Esophagus squamous epithelium (tissue), 5 donors: ENCODE measurements at places on chromosomes 7 and 10.

DNA sequence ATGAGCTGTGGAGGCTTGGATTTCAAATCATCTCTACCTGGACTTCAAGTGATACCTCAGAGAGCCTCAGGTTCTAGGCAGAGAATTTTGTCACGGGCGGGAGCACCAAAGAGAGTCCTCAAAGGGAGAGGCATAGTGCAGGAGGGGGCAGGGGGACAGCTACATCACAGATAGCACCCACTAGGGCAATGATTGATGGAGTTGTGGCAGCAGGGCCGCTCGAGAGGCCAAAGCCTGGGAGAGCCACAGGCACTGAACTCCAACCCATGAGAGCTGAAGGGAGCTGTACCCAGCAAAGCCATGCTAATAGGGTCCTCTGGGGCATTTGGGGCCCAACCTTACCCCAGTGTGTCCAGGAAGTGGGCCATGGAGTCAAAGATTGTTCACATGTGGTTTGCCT is 232.0 kb upstream of the PCDH15 start:
- no peak for DNase-seq

GRCh38 chr10:92153-92552 is 43.1 kb upstream of the TUBB8 start:
- DNase-seq, result no peak

GRCh38 chr7:26550492-26550891 is 258.8 kb downstream of the SNX10 start:
- no peak for DNase-seq

DNA sequence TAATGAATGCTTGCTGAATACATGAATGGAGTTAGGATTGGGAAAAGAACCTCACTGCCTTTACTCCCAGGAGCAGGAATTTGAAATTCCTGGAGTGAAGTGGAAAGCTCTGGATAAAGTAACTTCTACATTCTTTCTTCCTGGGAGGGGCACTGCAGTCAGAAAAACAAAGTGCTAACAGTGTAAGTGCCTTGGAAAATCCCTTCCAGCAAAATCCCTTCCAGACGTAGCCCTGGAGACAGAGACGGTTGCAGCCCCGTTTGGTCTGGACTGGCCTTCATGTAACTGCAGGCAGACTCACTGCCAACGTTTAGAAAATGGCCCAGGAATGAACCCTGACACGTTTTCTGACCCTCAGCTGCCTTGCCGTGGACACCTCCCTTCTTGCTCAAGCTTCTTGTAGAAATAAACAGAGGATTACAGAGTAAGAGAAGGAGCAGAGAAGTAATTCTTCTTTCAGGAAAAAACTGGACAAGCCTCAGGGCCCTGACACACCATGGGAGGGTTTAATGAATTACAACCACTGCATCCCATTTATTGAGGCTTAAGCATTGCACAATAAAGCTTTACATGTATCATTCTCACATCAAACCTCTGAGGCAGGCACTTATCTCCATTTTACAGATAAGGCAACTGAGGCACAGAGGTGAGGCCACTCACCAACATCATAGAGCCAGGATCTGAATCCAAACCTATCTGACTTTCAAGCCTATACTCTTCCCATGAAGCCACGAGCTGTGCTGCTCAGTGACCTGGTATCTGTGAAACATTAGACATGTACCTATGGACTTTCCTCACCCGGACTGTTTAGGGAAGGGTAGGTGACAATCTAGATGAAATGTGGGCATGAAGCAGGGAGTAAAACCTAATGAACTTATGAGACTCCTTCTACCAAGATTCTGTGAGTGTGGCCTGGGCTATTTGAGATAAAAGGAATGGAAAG is 7.8 kb downstream of the ITPRIP start:
- DNase-seq, result no peak

DNA sequence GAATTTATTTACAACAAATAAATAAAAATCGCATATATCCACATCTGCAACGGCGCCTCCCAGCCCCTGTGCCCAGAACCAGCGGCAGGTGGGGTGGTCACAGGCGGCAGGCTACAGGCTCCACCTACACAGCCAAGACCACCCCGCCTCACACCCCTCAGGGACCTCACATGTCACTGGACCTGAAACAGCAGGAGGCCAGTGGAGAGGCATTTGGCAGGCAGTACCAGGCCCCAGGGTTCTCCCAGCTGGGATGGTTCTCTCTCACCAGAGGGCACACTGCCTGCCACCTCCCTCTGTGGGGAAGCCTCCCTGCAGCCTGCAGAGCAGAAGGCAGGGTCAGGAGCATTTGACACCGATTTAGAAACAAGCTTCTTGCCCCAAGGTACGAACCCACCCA is 81.5 kb downstream of the MAD1L1 start:
- no peak for DNase-seq

GRCh38 chr10:118349235-118349634 is 7.1 kb upstream of the FAM204A start:
- DNase-seq, result no peak

- DNase-seq, result no peak
Observed at GRCh38 chr10:21336476-21337170, 188.9 kb downstream of the SKIDA1 start.

- DNase-seq, result no peak
Observed at GRCh38 chr10:71648933-71649320, 70.7 kb downstream of the C10orf105 start.

- DNase-seq, result no peak
Observed at GRCh38 chr7:5418285-5418582, 5.4 kb downstream of the TNRC18 start.

- no peak for DNase-seq
Observed at GRCh38 chr7:106770191-106770590, 94.9 kb upstream of the PIK3CG start.

- DNase-seq, result no peak
Observed at GRCh38 chr7:15280078-15280733, 281.6 kb downstream of the AGMO start.

DNA sequence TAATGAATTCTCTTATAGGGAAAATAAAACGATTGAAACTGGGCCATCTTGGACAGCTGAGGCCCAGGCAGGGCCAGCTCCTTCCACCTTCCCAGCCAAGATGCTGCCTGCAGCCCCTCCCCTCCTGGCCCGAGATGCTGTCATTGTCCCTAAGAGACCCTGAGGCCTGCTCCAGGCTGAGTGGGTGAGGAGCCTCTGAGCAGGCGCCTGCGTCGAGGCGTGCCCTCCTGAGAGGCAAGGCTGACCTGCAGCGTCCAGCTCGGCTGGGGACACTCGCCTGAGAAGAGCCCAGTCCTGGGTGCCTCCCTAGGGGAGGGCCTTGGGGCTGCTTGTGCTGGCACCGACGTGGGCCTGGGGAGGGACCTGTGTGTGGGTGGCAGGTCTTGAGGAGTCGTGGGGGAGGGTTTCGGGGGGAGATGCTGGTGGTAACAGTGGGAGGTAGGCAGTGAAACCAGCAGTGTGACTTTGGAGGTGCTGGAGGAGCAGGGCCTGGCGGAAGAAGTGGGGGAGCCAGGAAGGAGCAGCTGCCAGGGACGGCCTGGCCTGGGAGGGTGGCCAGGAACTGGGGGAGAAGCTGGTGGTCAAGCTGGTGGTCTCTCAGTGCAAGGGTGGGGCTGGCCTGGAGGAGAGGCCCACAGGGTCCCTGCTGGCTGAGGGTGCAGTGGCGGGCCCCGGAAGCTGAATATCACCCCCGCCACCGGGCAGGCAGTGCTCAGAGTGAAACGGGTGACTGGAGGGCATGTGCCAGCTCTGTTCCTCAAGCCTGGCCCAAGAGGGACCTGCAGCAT is 7.9 kb downstream of the GPR146 start:
- DNase-seq, result no peak

GRCh38 chr7:152702-153391 is 39.5 kb upstream of the FAM20C start:
- no peak for DNase-seq

- no peak for DNase-seq
Observed at GRCh38 chr10:2077231-2077630, 339.9 kb upstream of the ADARB2 start.

GRCh38 chr7:262251-262572 is 27.8 kb upstream of the FOXL3 start:
- DNase-seq, result no peak

GRCh38 chr7:38007096-38007495 is 86.7 kb downstream of the EPDR1 start:
- no peak for DNase-seq

DNA sequence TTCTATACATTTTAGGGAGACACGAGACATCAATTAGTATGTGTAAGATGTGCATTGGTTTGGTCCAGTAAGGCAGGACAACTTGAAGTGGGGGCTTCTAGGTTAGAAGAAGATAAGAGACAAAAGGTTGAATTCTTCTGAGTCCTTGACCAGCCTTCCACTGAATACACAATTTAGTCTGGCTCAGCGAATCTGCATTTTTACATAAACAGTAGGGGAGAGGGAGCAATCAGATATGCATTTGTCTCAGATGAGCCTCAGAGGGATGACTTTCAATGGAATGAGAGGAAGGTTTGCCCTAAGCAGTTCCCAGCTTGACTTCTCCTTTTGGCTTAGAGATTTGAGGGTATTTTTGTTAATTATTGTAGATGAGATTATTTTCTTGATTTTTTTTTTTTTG is 20.0 kb upstream of the C10orf90 start:
- DNase-seq, result no peak

DNA sequence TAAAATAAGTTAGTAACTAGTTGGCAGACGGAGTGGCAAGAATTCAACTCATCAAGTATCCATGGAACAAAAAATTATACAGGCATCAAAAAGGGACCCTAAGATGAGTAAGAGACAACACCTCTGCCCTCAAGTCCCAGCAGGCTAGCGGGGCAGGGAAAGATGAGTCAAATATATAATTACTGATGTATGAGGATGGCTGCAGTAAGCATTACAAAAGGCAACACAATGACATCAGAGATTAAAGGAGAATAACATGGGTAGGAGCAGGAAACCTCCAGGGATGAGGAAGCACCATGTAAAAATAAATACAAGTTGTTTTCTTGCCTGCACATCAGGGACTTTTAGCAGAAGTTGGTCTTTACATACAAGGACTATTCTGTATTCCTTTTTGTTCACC is 49.4 kb downstream of the SCRN1 start:
- DNase-seq, result no peak

GRCh38 chr7:71016401-71016800 is 115.5 kb upstream of the GALNT17 start:
- no peak for DNase-seq

DNA sequence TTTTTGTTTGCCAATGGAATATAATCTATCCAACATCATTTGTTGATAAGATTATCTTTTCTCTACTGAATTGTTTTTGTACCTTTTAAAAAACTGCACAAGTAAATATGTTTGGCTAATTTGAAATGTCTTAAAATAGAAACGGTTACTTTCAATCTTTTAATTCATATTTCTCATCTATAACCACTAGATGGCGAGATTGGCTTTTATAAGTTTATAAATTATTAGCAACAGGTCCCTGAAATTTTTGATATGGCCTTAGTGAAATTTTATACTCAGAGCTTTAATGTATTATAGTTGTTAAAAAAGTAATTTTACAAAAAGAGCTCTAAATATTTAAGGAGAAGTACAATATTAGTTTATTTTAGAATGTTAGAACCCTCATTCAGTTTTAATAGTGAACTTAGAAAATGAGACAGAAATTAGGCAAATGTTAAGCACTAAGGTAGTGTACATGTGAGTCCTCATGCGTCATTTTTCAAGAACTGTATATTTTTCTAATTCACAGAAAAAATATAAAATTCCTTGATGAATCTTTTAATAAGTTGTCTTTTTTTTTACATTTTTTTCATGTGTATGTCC is 592.5 kb downstream of the ARL4A start:
- no peak for DNase-seq

DNA sequence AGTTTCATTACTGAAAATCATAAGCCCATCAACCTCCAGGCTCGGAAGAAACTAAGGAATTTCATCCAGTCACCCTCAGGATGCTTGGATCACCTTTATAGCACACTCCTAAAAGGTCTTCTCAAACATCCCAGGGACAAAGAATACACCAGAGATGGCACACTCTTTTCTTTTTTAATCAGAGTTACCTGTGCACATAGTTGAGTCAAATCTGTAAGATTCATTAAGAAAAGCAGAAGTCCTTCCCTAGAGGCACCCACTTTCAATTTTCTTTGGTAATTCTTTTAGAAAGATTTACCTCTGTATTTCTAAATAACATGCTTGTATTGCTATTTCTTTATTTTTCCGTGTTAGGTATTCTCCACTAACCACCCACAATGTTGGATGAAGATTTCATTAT is 50.6 kb upstream of the IL6 start:
- no peak for DNase-seq

DNA sequence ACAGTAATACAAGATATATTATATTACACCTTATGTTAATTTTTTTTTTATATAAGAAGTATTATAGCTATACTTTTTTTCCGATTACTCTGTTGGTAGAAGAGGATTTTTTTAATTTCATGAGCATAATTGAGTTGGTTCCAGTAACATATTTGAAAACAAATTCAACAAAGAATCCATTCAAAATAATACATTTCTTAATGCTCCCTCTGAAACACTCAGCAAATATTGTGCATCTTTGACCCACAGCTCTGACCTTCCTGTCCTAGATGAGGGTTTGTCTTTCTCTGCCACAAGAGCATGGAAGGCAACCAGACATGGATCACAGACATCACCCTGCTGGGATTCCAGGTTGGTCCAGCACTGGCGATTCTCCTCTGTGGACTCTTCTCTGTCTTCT is at the start of gene OR2A2:
TSS of gene OR2A2 (plus strand) at position 301 of the 400 bp plus-strand sequence. CDS start at position 301, 0 bp downstream.
- no peak for DNase-seq

- DNase-seq, result no peak
Observed at GRCh38 chr7:22680482-22680911, 46.5 kb upstream of the IL6 start.

DNA sequence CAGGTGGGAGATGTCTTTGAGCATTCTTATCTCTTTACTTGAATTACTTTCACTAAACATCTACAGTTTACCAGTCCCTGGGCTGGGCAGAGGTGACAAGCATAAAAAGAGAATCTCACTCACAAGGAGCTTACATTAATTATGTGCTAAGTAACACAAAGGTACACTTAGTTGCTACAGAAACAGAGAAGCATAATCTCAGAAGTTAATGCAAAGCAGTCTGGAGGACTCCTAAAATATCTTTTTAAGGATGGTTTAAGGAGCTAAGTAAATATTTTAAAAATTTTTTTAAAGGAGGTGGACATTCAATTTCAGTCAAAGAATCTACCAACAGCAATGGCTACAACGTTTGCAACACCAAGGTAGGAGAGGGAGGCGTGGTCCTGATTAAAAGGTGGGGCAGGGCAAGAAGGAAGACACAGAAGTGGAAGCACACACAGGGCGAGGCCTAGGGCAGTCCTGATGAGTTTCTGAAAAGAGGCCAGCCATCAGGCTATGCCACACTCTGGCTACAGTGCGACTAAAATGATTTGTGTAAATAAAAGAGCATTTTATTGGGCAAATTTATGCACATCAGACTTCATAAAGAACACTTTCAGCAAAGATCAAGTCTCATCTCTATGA is 5.3 kb downstream of the LARP4B start:
- no peak for DNase-seq
